ENCODE measurements at places on chromosomes 12 and 14.

DNA sequence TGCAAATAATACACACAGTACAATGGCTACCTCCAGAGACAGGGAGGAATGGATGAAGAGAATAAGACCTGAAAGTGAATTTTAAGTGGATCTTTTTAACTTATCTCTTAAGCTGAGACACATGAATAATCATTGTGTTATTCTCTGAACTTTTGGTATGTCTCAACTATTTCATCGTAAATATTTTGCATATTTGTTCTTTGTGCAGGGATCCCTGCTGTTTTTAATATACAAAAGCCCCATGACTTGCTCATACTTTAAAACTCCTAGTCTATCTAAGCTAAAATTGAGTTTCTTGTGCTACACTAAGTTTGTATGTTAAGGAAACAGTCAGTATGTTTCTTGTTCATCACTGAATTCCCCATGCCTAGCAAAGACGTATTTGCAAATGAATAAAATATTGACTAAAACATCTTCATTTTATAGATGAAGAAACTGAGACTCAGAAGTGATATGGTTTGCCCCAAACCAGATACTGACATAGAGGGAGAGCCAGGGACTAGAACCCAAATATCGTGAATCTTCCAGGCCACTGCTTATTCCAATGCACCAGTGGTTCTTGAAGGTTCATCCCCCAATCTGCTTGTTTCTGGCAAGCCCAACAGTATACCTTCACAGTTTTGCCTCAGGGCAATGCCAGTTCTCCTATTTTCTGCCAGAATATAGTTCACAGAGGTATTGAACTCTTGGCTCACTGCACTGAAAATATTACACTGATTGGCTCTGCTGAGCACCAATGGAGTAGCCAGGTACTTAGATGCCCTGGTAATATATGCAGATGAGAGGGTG lies 356.9 kb downstream of the MED13L start:
- DNase-seq: peak; percentile 1

GRCh38 chr14:104130974-104131651 lies 7.3 kb upstream of the KIF26A start:
- DNase-seq: no peak

GRCh38 chr12:48194799-48195201 lies 8.3 kb downstream of the OR10AD1 start:
- DNase-seq: no peak

DNA sequence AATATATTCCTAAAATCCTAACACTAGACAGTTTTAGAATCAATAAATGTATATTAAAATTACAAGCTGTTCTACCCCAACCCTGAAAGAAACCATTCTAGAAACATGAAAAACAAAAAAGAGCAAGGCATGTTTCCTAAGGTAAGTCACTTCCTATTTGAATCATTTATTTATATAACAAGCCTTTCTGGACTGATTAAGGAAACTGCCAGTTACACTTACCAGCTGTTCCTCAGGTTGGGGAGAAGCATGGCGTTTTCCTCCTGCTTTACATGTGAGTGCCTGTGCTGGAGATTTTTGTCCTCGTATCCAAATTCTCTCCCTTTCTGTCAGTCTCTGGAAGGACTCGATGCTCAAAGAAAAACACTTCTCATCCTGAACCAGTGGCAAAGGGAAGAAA lies 183.3 kb downstream of the EFCAB11 start:
- no peak for DNase-seq

GRCh38 chr12:6752167-6752920 lies 597 bp downstream of the MLF2 start:
- no peak for DNase-seq

DNA sequence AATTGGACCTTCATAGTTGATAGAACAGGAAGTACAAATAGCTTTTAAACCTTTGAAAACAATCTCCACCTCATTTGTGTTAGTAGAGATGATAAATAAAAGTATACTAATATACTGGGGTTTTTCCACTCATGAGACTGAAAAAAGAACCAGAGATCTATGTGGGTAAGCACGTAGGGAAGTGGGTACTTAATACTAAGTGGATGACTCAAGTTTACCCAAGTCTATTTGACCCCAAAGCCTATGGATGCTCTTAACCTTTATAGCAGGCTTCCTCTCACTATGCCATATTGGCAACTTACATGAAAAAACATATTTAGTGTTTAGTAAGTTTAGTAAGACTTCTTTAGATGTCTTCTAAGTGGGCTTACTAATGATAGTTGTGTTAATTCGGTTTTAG lies 49.2 kb upstream of the CHPT1 start:
- DNase-seq: no peak

Data from AG04449 (cell line).